ENCODE measurements at places on chromosomes 7 and 10. TPM values are rescaled to one million over a fixed set of nuclear protein-coding genes. Genes with fewer than 3 reads are reported as not detected.

The MPLKIP gene
- 7.8 TPM for total RNA-seq

The GPR15LG gene
- total RNA-seq, result not detected

The GTF2IRD1 gene
- 6.9 TPM for total RNA-seq

The FAM25A gene
- total RNA-seq, result not detected

The LLCFC1 gene
- total RNA-seq, result not detected

The OR6V1 gene
- not detected for total RNA-seq

The KCP gene
- not detected for total RNA-seq

The CFTR gene
- total RNA-seq, result not detected

The CH25H gene
- 0.65 TPM for total RNA-seq

The EBLN1 gene
- total RNA-seq, result not detected

The STK31 gene
- 0.13 TPM for total RNA-seq

The LEP gene
- not detected for total RNA-seq

The ACTL6B gene
- not detected for total RNA-seq

The ABCB4 gene
- 0.32 TPM for total RNA-seq

The SUGCT gene
- total RNA-seq, result 1.1 TPM

The VSTM4 gene
- total RNA-seq, result 0.25 TPM

The TAS2R40 gene
- total RNA-seq, result not detected

The PHYHIPL gene
- not detected for total RNA-seq

The TMEM213 gene
- total RNA-seq, result not detected

The PLXDC2 gene
- 0.32 TPM for total RNA-seq

The CACNB2 gene
- not detected for total RNA-seq

The DENND2A gene
- total RNA-seq, result under 0.01 TPM

The AS3MT gene
- 1.1 TPM for total RNA-seq

The PRR15 gene
- total RNA-seq, result 0.06 TPM

The PTF1A gene
- total RNA-seq, result not detected

The ARHGAP22 gene
- total RNA-seq, result 23.8 TPM

The FMC1 gene
- total RNA-seq, result 9.7 TPM

The GJC3 gene
- 0.16 TPM for total RNA-seq

The AKR1E2 gene
- 38.9 TPM for total RNA-seq

The OGDHL gene
- total RNA-seq, result 0.16 TPM

The NKX1-2 gene
- not detected for total RNA-seq

The GRID2IP gene
- total RNA-seq, result not detected

The WDR37 gene
- 12.3 TPM for total RNA-seq

The GPC2 gene
- total RNA-seq, result 1.3 TPM

The HPSE2 gene
- total RNA-seq, result not detected

The NPFFR1 gene
- not detected for total RNA-seq

The TMEM140 gene
- 36.8 TPM for total RNA-seq

The VAX1 gene
- not detected for total RNA-seq

The RHOBTB1 gene
- total RNA-seq, result 62.1 TPM

The ZSCAN21 gene
- 8.4 TPM for total RNA-seq

The ASAH2 gene
- 0.31 TPM for total RNA-seq

The FZD1 gene
- 1.5 TPM for total RNA-seq

The DPCD gene
- 28.7 TPM for total RNA-seq

The SCIN gene
- total RNA-seq, result 0.13 TPM

The SH2D4B gene
- 0.16 TPM for total RNA-seq

The MYOZ1 gene
- not detected for total RNA-seq

The WEE2 gene
- total RNA-seq, result not detected

The DEPP1 gene
- total RNA-seq, result 392 TPM

The EXOC6 gene
- total RNA-seq, result 178 TPM

The NUDT13 gene
- total RNA-seq, result 1.4 TPM

The GIMAP8 gene
- total RNA-seq, result 102 TPM

The IKZF1 gene
- total RNA-seq, result not detected

The PON3 gene
- total RNA-seq, result 0.31 TPM

The AHR gene
- 82.4 TPM for total RNA-seq

The NPSR1 gene
- total RNA-seq, result not detected

The DRGX gene
- total RNA-seq, result not detected

The PWWP2B gene
- total RNA-seq, result 9.2 TPM

The SYNPO2L gene
- not detected for total RNA-seq

The LAMB1 gene
- 419 TPM for total RNA-seq

Measured in bladder microvascular endothelial cell (primary cell).